Activated CD4-positive, alpha-beta T cell treated with anti-CD3 and anti-CD28 coated beads for 1 hour (primary cell): ENCODE measurements at places on chromosomes 4 and X.

- no peak for DNase-seq
Measured at GRCh38 chr4:3312362-3312761, 19.5 kb downstream of the RGS12 start.

- DNase-seq: no peak
Measured at GRCh38 chr4:88794087-88794690, 96.6 kb upstream of the NAP1L5 start.

DNA sequence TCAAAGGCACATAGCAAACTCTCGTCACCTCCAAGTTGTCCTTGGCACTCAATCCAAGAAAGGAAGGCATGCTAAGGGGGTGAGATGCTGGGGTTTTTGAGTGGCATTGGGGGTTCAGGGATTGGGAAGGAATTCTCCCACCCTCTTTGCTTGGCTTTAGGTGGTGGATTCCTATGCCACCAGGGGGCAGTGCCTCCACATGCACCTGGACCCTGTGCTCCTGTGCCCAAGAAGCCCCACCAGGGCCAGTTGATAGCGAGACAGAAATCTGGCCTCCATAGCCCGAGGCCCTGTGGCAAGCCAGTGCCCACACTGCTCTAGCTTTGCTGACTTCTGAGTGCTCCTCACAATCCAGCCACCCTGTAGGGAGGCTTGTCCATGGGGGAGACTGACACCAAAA, 2.0 kb upstream of the FATE1 start:
- DNase-seq: no peak

DNA sequence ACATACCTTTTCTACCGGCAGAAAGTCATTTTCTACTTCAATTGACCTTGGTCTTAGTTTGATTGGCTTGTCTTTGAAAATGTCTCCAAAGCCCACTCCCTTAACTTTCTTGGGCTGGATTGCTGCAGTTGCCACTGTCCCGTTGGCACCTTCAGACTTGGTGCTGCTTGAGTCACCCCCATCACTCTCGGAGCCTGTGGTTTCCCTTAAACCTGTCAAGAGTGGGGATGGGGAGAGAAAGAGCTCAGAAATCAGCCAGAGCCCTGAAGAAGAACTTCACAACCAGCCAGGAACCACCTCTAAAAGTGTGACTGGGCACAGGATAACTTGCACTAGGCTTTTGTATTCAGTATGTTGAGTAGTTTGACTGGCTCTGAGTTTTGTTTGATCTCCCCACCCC, 168.5 kb upstream of the MAP3K15 start:
- DNase-seq: no peak

GRCh38 chr4:89109841-89110540, 1.3 kb upstream of the TIGD2 start:
- DNase-seq: no peak

- no peak for DNase-seq
Measured at GRCh38 chr4:86108834-86109233, 251.0 kb downstream of the MAPK10 start.

DNA sequence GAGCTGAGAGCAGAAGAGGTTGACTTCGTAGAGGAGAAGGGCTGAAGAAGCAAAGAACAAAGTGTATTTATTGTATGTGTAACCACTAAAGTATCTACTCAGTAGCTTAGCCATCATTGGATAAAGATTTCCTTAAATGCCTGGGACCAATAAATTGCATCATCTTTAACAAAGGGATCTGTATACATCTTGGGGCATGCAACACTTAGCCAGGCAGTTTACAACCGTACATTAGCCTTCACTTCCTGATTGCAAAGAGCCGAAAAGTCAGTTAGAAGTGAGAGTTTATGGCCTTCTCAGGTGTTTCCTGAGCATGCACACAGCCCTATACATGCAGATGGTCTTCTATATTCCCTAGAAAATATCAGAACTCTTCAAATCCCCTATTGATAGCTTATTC, 68.0 kb upstream of the MAGED1 start:
- DNase-seq: no peak

DNA sequence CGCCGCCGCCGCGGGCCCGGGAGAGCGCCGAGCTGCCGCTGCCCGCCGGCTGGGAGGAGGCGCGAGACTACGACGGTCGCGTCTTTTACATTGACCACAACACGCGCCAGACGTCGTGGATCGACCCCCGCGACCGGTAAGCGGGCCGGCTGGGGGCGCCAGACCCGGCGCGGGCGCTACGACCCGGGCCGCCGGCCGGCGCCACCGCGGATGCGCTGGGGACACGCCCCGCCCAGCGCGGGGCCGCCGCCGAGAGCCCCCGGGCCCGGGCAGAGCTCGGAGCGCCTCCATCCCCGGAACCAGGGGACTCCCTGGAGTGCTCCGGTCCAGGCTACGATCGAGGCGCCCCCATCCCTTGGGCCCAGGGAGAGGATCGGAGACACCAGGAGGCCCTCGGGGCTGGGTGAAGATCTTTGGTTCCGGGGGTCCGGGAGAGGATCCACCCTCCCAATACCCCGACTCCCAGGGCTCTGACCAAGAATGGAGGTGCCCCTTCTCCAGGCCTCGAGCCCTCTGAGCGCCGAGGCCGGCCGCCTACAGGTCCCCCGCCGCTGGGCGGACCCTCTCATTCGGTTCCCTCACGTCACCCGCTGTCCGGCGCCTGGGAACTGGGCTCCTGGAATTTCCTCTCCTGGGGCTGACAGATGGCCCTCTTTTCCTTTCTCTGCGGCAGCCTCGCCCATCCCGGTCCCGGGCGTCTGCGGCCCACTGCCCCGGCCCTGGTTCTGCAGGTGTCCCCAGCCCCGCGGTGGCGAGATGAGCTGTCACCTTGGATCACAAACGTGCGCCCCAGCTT, 48.8 kb downstream of the CLDN34 start:
- no peak for DNase-seq

GRCh38 chrX:29941287-29941686, 274.1 kb upstream of the MAGEB2 start:
- DNase-seq: no peak

GRCh38 chr4:162644346-162644745, 480.5 kb upstream of the FSTL5 start:
- DNase-seq: no peak
